ENCODE measurements at places on chromosomes 16 and 17.

DNA sequence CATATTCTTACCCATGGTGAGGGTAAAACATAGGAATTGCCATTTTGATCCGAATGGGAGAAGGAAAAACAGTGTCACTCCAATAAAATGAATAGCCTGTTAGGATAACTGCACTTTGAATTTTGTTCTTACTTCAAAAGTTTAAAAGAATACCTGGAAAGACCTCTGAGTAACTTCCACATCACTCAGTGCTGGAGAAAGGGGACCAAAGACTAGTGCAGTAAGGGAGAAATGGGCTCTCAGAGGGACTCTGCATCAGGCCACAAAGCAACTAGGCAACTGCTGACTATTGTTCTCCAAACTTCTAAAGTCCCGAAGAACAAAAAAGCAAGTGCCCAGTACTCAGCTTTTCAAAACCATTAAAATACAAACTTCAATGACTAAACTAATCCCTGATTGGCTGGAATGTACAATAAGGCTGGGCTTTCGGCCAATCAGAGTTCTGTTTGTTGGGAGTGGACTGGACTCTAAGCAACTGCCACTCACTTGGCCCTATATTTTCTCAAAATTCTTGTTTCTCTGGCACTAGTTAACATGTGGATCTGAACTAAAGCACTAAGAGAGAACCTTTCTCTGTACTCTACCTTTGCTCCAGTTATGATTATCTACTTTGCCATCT, 6.2 kb downstream of the DNAJC7 start:
- no peaks in the 10 kb centered on the region for H3K27me3 ChIP-seq
- H3K27ac ChIP-seq, result peak overlapping the region; percentile 77
- DNase-seq, result no peak
- peaks cover 60% of the 10 kb centered on the region for H3K4me1 ChIP-seq
- H3K36me3 ChIP-seq, result no peaks in the 10 kb centered on the region

- H3K4me3 ChIP-seq, result no peak overlapping the region
- H3K4me1 ChIP-seq, result no peaks in the 10 kb centered on the region
- DNase-seq, result no peak
- H3K36me3 ChIP-seq, result no peaks in the 10 kb centered on the region
Measured at GRCh38 chr16:21590287-21590686, 9.1 kb upstream of the METTL9 start.

DNA sequence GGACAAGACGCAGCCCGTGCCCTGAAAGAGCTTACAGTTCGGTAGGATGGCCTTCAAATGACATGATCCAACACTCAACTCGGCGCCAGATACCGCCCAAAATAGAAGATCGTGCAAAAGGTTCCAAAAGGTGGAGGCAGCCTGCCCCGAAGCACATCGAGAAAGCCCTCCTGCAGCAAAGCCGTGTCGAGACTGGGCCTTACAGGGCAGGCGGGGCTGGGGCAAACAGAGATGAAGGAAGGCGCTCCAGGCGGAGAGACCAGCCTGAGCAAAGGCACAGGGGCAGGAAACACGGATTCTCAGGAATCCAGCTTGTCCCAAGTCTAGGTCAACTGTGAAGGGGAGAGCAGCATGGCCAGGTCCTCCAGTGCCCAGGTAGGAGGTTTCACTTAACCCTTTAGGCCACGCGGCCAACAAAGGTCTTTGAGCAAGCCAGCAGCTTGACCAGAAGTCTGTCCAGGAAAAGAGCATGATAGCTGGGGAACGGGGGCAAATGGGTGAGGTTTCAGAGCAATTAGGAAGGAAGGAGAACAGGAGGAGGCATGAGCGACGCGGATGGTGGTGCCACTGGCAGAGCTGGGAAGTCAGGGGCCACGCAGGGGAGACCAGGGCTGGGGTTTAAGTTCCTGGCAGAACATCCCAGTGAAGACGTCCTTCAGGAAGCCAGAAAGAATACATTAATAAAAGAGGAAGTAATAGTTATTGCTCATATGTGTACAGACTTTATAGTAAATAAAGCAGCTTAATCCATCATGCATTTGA, 21.2 kb upstream of the EIF1 start:
- H3K27ac ChIP-seq, result peak overlapping the region; percentile 63
- no peaks in the 10 kb centered on the region for H3K36me3 ChIP-seq
- peak; percentile 84 for DNase-seq
- no peaks in the 10 kb centered on the region for H3K27me3 ChIP-seq

DNA sequence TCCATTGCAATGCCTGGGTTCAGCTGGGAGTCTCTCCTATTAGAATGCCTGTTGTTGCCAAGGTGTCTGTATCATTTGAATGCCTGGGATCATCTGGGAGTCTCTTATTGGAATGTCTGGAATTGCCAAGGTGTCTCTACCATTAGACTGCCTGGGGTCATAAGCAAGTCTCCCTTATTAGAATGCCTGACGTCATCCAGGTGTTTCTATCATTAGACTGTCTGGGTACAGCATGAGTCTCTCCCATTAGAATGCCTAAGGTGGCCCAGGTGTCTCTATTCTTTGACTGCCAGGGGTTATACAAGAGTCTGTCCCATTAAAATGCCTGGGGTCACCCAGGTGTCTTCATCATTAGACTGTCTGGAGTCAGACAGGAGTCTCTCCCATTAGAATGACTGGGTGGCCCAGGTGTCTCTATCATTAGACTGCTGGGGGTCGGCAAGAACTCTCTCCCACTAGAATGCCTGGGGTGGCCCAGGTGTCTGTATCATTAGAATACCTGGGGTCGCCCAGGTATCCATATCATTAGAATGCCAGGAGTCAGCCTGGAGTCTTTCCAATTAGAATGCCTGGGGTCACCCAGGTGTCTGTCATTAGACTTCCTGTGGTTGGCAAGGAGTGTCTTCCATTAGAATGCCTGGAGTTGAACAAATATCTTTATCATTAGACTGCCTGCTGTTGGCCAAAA, 2274.0 kb downstream of the TP53TG3F start:
- H3K27me3 ChIP-seq, result no peaks in the 10 kb centered on the region
- no peak overlapping the region for H3K27ac ChIP-seq
- no peaks in the 10 kb centered on the region for H3K4me1 ChIP-seq
- no peaks in the 10 kb centered on the region for H3K36me3 ChIP-seq

DNA sequence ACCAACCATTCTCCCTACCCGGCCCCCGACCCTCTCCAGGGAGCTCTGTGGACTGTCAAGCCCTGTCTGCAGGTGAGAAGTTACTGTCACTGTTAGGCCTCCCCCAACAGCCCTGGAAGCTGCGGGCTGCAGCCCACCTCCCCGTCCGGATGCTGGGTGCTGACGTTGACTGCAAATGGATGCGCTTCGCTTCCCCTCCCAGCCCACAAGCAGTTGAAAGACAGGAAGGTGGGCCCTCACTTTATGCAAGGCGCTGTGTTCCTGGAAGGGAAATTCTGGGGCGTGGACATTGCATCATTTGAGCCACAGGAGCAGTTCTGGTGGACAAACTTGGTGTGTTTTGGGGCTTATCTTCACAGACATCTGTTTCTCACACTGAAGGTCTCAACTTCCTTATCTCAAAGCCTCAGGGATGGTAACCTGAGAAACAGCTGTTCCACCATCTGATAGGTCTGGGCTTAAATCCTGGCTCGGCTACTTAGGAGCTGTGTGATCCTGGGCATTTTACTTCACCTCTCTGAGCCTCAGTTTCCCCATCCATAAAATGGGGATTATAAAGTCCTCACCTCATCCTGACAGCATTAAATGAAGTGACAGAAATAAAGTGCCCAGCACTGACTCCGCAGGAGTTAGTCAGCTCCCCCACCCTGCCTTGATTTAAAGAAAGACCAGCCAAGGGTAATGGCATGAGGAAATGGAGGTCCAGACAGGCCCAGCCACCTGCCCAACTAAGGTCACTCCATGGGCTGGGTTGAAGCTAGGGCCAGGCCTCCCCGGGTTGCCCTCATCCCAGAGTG, 4.6 kb upstream of the DRC7 start:
- H3K36me3 ChIP-seq, result no peaks in the 10 kb centered on the region
- H3K27ac ChIP-seq, result no peak overlapping the region
- H3K4me1 ChIP-seq, result peaks cover 2% of the 10 kb centered on the region
- no peak for DNase-seq

DNA sequence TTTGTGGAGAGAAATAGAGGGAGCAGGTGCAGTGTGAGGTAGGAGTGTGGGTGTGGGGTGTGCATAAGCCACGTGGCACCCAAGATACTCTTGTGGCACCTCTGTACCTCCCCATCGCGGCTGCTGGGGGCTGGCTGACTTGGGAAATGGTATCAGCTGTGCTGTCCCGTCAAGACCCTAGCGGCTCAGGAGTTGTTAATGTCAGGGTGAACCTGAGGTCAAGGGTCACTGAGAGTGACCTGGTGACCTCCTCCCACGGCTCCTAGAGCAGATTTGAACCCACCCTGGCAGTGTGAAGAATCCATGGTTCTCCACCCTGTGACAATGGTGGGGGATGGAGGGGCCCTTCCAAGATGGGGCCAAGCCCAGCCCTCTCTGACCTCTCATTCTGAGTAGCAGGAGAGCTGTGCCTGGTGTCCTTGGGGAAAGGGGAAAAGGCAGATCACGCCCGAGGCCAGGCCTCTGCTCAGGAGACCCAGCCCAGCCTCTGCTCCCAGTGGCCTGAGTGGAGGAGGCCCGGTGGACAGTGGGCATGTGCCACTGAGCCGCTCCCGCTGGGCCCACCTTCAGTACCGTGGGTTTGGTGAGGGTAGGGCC, 3.0 kb upstream of the WFIKKN2 start:
- peaks cover 45% of the 10 kb centered on the region for H3K4me1 ChIP-seq
- peak; percentile 85 for DNase-seq
- H3K27ac ChIP-seq, result no peak overlapping the region
- no peak overlapping the region for H3K4me3 ChIP-seq
- no peaks in the 10 kb centered on the region for H3K27me3 ChIP-seq

DNA sequence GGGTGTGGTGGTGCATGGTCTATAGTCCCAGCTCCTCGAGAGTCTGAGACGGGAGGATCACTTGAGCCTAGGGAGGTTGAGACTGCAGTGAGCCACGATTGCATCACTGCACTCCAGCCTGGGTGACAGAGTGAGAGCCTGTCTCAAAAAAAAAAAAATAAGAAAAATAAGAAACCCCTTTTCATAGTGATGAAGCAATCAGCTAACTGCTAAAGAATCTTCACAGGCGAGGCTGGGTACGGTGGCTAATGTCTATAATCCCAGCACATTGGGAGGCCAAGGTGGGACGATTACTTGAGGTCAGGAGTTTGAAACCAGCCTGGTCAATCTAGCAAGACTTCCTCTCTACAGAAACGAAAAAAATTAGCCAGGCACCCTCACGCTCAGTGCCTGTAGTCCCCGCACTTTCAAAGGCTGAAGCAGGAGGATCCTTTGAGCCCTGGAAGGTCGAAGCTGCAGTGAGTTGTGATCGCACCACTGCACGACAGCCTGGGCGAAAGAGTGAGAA, 760 bp downstream of the SLFN12L start:
- H3K4me1 ChIP-seq, result peaks cover 12% of the 10 kb centered on the region
- H3K36me3 ChIP-seq, result no peaks in the 10 kb centered on the region
- no peak overlapping the region for H3K27ac ChIP-seq
- H3K27me3 ChIP-seq, result peaks cover 4% of the 10 kb centered on the region

DNA sequence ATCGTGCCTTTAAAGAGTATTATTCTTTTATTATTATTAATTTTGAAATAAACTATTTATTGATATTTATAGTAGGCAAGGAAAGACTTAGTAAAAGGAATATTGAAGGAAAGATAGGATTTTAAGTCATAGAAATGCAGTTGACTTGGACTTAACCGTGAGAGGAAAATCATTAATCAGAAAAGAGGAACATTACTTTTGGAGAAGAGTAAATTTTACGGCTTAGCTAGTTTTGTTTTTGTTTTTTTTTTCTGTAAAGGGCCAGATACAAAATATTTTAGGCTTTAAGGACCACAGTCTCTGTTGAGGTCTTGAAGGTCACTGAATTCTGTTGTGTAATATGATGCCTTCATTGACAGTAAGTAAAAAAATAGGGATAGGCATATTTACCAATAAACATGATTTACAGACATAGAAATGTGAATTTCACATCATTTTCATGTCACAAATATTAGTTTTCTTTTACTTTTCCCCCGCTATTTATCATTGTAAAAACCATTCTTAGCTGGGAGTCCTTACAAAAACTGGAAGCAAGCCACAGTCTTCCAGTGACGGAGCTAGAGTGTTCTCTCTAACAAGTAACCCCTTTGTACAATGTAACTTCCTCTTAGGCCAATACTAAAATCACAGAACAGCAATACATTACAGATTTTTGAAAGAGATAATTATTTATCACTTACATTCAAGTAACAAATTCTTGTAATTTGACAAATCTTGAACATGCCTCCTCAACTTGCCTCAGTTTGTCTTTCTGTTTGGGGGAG, 2.3 kb upstream of the KCNJ16 start:
- H3K27me3 ChIP-seq, result no peaks in the 10 kb centered on the region
- H3K4me1 ChIP-seq, result peaks cover 21% of the 10 kb centered on the region
- H3K27ac ChIP-seq, result no peak overlapping the region
- no peak overlapping the region for H3K4me3 ChIP-seq
- no peaks in the 10 kb centered on the region for H3K36me3 ChIP-seq

GRCh38 chr16:1791256-1791942, 2.1 kb downstream of the IGFALS start:
- no peak overlapping the region for H3K27ac ChIP-seq
- no peaks in the 10 kb centered on the region for H3K4me1 ChIP-seq

DNA sequence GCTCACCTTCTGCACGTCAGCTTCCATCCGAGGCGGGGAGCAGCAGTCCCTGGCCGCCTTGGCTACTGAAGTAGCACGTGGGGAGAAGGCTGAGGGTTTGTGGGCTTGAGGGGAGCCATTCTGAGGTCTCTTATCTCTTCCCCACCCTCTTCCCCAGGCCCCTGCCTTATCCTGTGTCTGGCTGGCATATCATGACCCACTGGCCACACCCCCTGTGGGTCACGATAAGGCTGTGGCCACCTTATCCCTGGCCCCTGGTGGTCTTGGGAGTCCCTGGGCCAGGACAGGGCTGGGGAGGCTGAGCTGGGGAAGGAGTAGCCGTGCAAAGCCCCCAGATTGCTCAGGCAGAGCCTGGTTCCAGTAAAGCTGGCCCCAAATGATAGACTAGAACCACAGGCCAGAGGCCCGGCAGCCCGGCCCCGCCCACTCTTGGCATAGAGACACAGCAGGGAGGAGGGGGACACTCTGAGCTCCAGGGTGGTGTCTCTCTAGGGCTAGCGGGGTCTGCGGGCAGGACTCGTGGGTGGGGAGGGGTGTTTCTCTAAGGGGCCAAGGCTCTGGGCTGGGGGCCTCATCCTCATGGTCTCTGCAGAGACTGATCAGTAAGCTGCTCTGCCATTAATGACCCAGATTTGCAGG, 7.6 kb downstream of the SPNS2 start:
- no peaks in the 10 kb centered on the region for H3K4me1 ChIP-seq
- H3K4me3 ChIP-seq, result no peak overlapping the region
- H3K36me3 ChIP-seq, result no peaks in the 10 kb centered on the region
- no peak overlapping the region for H3K27ac ChIP-seq
- peaks cover 25% of the 10 kb centered on the region for H3K27me3 ChIP-seq
- no peak for DNase-seq

DNA sequence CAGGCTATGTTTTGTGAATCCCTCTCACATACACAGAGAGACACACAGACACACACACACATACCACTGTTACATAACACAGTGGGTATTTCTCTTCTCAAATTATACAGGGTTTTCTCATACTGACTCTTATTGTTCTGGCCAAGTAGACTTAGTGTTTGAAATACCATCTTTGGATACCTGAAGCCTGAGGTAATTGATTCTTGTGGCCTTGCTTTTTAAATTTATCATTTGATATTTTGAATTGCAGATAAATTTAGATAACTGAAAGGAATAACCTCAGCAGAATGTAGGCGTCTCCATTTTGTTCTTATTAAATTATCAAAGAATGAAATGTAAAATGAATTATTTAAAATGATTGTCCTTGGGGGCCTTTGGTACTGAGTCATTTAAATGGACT, 223.8 kb downstream of the LGALS9B start:
- H3K27ac ChIP-seq, result no peak overlapping the region
- H3K4me1 ChIP-seq, result no peaks in the 10 kb centered on the region
